ENCODE measurements at places on chromosomes 16 and 17.

DNA sequence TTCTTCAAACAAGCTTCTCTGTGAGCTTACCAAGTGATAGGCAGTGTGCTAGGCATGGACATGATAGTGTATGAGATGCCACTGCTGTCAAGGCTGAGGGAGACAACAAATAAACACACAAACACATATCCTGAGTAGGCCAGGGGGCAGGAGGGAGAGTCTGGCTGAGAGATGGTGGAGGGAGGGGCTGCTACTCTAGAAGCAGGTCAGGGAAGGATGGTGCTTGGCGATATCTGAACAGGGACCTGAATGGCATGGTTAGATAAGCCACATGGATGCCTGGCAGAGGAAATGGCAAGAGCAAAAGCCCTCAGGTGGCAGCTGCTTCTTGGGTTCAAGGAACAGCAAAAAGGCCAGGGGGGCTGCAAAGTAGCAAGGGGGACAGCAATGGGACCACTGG, 8.6 kb upstream of the CHST6 start:
- DNase-seq: no peak

- DNase-seq: no peak
Measured at GRCh38 chr17:62720126-62720850, 87.8 kb downstream of the MARCHF10 start.

- no peak for DNase-seq
Measured at GRCh38 chr17:9057310-9057709, 36.0 kb downstream of the NTN1 start.

- no peak for DNase-seq
Measured at GRCh38 chr17:81808778-81809555, 5.0 kb downstream of the GCGR start.

DNA sequence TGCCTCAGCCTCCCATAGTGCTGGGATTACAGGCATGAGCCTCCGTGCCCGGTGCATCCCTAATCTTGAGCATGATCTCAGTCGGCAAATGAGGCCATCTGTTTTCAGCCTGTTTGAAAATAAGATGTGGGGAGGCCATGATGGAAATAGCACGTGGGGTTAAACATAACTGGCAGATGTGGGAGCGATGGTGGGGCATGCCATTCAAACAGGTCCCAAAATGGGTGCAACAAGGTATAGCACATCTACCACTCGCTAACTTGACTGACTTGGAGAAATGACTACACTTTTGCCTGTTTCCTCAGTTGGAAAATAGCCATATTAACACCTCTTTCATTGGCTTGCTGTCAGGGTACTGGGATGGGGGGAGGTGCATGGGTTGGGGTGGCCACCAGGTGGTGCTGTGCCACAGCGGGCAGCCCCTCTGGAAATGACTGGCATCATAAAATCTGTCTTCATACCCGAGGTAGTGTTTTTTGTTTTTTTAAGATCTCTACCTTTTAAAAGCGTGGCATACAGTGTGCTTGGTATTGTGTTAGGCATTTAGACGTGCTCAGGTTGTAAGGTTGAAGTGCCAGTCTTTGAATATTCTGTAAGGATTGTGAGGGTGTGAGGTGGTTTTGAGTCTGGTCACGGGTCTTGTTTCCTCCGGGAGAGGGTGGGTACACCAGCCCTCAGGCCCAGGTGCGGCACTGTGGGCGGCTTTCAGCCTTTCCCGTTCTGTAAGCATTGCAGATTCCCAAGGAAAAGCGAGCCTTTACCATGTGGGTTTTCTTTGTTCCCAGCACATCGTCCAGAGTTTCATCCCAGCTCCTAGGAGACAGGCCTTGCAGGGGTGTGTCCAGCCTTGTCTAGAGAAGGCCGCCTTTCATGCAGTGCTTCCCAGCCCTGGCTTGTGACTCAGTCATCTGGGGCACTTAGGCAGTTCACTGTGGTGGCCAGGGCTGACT, 2.9 kb upstream of the TTYH2 start:
- peak; percentile 72 for DNase-seq

- no peak for DNase-seq
Measured at GRCh38 chr17:1852327-1852726, 22.5 kb downstream of the RPA1 start.

- peak; percentile 32 for DNase-seq
Measured at GRCh38 chr16:46757339-46758050, 9.4 kb upstream of the MYLK3 start.

- peak; percentile 82 for DNase-seq
Measured at GRCh38 chr17:9432134-9432885, 143.3 kb downstream of the STX8 start.

DNA sequence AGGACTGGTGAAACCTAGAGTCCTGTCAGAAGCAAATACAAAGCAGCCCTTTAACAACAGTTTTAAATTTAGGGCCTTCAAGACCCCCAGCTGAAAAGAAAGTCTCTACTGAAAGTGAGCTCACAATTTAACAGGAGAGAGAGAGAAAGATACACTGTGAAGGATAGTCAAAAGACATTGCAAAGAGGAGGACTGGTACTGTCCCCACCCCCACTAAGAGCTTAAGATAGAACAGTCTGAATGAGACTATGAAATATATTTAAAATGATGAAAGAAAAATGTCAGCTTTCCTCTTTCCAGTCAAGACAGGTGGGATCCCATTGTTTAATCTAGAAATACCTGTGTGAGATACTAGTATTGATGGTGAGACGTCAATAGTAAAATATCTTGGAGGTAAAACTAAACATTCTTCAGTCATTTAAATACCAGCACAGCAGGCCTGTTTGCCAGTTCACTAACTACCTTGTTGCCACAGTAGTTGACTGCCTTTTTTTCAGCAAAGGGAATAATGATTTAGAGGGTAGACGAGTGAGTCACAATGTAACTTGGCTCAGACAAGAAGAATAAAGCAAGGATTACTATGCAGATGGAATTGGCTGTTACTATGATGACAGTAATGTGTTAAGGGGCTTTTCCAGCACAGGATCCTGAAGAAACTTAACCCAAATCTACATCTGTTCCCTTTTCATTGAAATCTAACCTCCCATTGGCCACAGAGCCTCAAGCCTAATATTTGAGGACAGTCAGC, 47.2 kb upstream of the RASL10B start:
- DNase-seq: no peak

DNA sequence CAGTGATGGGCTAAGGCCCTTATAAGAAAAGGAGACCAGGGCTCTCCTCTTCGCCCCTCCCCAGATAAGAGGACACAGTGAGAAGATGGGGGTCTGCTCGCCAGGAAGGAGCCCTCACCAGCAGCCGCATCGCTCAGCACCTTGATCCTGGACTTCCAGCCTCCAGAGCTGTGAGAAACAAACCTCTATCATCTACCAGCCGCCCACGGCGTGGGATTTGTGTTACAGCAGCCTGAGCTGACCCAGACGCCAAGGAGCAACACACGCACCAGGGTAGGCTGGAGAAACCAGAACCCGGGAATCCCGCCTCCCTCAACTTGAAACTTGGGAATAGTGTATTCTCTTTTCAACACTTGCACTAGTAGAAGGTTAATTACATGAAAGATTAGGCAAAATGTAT, 4.2 kb upstream of the ZG16B start:
- DNase-seq: no peak

GRCh38 chr17:27153005-27153404, 140.9 kb upstream of the WSB1 start:
- DNase-seq: no peak

DNA sequence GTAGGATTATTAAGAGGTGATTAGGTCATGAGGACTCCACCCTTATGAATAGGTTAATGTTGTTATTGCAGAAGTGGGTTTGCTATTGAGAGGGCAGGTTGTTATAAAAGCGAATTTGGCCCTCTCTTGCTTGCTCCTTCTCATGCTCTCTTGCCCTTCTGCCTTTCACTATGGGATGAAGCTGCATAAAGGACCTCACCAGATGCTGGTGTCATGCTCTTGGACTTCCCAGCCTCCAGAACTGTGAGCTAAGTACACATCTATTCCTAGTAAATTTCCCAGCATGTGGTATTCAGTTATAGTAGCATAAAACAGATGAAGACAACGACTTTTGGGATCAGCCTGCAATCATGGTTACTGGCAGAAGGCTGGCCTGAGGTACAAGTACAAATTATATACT, 41.4 kb upstream of the FBXO47 start:
- DNase-seq: no peak

GRCh38 chr17:8740486-8740885, 4.2 kb downstream of the CCDC42 start:
- DNase-seq: no peak

DNA sequence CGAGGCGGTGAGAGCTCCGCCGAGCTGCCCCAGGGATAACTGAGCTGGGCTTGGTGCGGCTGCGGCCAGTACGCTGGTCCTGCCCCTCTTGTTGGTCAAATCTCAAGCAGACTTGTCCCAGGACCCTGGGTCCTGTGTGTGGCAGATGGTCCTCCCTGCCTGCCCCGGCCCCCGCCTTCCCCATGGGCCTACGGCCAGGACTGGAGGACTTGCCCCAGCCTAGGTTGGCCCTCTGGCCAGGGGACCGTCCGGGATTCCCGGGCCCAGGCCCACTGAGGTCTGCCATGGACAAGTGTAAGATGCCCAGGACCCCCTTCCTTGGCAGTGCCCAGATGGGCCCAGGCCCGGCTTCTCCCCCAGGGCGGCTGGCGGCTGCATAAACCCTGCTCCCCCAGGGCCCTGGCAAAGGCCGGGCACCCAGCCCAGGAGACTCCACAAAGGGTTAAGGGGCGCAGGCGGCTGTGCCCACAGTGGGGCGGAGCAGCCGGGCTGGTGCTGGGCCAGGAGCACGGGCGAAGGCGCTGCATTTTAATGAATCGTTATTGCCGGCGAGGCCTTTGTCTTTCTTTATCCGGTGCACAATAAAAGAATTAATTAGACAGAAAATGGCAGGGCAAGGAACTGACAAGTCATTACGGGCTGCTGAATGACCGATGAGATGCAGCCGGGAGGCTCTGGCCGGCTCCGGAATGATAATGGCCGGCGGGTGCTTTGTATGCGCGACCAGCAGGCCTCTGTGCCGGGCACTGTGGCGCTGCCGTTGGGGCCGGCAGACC, 9.1 kb downstream of the SOX8 start:
- DNase-seq: no peak

GRCh38 chr17:44065668-44066203, 735 bp downstream of the LSM12 start:
- DNase-seq: no peak

DNA sequence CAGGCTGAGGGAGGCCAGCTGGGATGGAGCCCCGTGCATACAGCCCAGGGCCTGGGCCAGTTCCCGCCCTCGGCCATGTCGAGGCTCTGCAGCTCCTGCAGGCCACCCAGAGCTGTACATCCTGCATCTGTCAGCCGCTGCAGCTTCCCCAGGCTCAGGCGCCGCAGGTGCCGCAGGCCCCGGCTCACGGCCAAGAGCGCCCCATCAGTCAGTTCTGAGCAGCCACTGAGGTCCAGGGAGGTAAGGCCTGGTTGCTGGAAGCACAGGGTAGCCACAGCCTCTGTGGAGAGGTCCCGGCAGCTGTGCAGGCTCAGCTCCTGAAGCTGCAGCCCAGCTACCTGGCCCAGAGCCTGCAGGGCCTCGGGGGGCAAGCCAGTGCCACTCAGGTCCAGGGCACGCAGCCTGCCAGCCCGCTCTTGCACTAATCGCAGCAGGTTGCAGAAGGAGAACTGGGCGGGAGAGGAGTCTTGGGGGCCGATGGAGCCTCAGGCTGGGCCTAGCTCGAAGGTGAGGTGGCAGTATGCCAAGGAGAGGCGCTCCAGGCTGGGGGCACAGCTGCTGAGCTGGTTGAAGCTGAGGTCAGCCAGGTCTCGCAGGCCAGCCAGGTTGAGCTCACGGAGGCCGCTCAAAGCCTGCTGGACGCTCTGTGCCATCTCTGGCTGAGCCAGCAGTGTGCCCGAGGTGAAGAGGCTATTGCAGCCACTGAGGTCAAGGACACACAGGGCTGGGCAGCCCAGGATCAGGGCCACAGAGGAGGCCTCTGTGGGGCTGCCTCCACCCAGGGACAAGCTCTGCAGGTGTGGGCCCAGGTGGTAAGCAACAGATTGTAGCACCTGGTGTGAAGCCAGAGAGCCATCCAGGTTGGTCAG, 11.4 kb downstream of the ELMO3 start:
- no peak for DNase-seq

GRCh38 chr16:25747160-25747758, 55.5 kb downstream of the HS3ST4 start:
- peak; percentile 35 for DNase-seq

GRCh38 chr17:36949461-36949927, 740 bp downstream of the AATF start:
- no peak for DNase-seq

DNA sequence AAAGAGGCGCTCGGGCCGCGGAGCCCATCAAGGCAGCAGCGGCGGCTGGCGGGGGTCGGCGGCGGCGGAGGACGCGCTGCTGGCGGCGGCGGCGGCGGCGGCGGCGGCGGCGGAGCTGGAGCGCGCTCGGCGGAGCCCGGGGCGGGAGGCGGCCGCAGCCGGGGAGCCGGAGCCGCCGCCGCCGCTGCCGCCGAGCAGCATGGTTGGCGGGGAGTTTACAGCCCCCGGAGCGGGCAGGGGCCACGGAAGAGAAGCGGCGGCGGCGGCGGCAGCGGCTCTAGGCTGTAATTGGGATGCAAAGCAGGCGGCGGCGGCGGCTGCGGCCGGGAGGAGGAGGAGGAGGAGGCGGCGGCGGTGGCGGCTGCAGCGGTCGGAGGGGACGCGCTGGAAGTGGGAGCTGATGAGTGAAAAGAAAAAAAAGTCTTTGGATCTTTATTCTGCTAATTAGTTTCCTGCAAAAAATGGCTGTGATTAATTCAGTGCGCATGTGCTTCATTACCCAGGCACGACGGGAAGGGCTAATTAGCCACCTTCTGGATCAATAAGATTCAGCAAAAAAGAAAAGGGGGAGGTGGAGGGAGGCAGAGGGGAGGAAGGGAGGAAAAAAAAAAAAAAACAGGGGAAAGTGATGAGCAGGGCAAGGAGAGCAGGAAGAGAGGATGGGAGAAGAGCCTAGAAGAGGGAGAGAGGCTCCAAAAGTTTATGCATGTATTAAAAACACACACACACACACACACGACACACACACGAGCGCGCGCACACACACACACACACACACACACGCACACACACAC, 10.9 kb upstream of the ZFHX3 start:
- no peak for DNase-seq

DNA sequence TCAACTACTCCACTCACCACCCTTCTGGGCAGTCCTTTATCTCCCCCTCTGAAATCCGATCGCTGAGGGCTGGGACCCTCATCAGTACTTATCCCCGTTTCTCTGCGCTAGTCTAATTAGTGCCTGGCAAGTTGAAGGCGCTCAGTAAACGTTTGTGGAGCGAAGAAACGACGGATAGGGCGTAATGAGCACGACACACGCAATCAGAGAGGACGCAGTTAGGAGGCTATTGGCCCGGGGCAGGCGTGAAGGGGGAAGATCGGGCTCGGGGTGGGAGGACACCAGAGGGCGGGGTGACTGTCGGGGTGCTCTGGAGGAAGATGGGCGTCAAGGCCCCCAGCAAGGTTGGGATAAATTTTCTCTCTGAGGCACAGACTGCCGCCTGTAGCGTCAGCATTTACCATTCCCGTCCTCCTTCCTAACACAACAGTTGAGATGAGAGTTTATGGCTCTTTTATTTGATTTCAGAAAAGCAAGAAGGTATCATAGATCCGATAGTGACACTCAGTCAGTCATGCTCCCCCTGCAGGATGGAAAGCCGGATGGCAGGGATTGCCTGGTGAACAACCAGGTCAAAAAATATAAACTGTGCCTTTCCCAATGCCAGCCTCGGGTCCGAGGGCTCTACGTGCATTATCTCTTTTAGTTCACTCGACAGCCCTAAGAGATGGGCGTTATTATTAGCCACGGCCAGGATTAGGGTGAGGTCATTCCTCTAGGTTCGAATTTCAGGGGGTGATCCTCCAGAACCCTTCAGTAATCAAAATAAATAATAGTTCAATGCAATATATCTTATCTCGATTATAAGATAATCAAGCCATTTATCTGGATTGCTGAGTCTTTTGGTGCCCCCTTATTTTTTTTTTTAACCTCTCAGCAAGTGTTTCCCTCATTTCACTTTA, 9.5 kb upstream of the ARL4D start:
- peak; percentile 82 for DNase-seq

GRCh38 chr16:67651039-67651438, 6.1 kb downstream of the CARMIL2 start:
- no peak for DNase-seq

Measured in muscle of back (tissue), 13 donors.